ENCODE measurements at places on chromosomes 12 and 14.

DNA sequence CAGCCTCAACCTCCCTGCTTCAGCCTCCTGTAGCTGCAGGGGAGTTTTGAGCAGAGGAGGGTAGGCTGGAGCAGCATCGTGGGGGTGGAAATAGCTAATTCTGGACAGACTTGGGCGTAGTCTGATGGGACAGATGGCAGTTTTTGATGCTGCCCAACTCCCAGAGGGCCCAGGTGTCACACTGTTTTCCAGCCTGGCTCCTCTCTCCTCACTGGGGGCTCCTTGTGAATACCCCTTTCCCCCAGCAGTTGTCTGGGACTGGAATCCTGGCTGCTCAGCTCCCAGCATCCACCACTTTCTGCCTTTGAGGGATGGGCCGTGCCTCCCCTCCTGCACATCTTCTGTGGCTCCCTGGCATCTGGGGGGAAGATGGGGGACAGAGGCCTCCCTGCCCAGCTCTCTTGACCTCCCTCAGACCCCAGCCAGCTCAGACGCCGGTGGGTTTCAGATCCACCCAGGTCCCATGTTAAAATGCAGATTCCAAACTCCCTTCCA, 34.0 kb downstream of the SH2B3 start:
- no peak for DNase-seq

GRCh38 chr14:54722791-54723432, 156.0 kb downstream of the SAMD4A start:
- DNase-seq: no peak

DNA sequence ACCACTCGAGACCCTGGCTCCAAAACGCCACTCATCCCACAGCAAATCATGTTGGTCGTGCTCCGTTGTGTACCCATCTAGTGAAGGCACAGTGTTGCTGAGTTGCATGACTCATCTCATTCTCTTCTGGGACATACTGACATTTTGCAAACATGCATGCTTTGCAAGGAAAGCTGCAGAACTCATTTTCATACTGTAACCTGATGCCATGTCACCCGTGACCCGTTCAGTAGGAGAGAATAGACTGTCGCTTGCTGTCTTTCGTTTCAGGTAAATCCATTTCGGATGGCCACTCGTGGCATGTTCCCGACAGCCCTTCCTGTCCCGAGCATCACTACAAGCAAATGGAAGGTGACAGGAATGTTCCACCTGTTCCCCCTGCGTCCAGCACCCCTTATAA, 78.2 kb downstream of the ESR2 start:
- no peak for DNase-seq

DNA sequence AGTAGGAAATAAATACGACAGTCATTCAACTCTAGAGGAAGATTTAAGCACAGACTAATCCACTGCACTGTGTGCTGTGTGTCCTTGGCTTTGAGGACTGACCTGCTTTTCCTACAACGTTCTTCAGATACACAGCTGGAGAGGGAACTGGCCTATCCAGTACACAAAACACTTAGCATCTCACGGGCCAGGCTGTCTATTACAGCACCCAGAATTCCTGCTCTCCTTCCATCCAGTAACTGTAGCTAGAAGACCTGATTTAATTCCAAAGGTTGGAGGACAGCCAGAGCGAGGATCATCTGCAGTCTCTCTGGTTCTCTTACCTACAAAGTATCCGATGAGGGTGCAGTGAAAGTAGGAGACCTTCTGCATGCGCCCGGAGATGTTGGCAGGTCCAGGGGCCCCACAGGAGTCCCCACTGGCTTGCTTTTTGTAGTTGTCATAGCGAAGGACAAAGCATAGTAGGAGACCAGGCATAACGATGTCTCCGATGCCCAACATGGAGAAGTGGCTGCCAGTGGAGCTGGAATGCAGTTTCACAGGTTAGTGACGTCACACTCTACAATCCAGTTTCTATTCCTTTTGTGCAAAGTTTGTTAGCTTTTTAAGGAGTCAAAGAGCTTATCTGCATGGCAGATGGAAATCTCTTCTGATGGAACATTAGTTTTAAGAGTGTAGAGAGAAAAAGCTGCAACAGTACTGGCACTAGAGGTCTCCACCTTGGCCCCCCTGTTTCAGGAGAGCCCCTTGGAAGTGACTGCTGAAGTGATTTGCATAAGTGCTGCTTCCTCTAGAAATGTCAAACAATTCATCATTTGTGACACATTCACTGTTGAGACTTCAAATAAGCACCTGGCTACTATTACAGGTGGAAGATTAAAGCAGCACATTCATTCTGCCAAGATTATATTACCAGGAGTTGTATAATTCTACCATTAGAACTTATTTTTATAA, 41.7 kb downstream of the ACADS start:
- no peak for DNase-seq

- no peak for DNase-seq
Observed at GRCh38 chr12:106417926-106418910, 60.7 kb downstream of the POLR3B start.

DNA sequence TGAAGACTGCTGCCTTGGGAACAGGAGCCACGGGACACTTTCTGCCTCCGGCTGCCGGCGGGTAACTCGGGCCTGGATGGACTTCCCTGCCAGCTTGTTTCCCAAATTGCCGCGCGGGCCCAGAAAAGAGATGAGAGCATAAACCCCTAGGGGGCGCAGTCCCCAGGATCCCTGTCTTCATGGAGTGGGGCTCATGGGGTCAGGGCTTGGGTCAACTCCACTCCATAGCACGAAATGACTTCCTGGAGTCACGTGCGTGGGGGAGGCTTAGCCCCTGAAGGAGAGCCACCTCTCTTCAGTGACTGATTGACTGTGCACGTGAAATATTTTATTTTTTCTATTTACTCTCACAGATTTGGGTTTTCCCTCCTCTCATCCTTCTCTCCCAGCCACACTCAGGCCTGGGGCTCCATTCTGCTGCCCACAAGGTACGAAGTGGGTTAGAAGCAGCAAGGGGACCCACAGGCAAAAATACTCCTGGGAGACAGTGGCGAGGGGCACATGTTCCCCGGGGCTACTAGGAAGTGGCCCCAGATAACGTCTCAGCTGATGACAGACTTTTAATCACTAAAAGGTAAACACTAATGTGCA, 10.0 kb downstream of the PGF start:
- no peak for DNase-seq

DNA sequence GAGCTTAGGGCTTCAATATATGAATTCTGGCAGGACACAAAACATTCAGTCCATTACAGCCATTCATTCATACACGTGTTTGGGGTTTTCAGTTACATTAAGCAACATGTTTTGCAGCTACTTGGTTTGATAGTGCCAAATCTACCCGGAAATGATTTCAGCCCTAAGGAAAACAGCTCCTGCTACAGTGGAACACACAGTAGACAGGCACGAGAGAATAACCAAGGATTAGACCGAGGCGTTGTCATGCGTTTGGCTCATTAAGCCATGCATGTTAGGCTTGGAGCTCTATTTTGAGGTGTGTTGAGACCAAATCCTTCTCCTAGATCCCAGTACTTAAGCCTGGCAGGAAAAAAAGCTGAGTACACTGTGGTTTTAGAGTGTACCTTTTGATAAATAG, 177.4 kb downstream of the PRKCH start:
- DNase-seq: no peak

GRCh38 chr14:90559811-90560492, 163.1 kb downstream of the CALM1 start:
- DNase-seq: no peak

GRCh38 chr12:27493260-27493940, 30.6 kb upstream of the PPFIBP1 start:
- DNase-seq: no peak

GRCh38 chr12:98750511-98750910, 105.4 kb downstream of the APAF1 start:
- DNase-seq: no peak

Data from stimulated activated CD4-positive, alpha-beta T cell treated with anti-CD3 and anti-CD28 coated beads, Interleukin-1b, Interleukin-23, amount 100 ng/mL, for 4 hours (primary cell).